SK-N-SH (cell line): ENCODE measurements at places on chromosomes 16 and 17. TPM values are rescaled to one million over a fixed set of nuclear protein-coding genes. Genes with fewer than 3 reads are reported as not detected.

The STX1B gene
- 21.2 and 23.0 TPM in 2 replicates for polyA plus RNA-seq

The UNC45B gene
- polyA plus RNA-seq: not detected in 2 replicates

The LRRC37A3 gene
- 10.4 and 10.9 TPM in 2 replicates for polyA plus RNA-seq

The CDH16 gene
- polyA plus RNA-seq: not detected in 2 replicates

The NPIPA8 gene
- polyA plus RNA-seq: 15.8 and 19.1 TPM in 2 replicates

The USP43 gene
- 0.05 and 0.07 TPM in 2 replicates for polyA plus RNA-seq

The DLX3 gene
- polyA plus RNA-seq: not detected in 2 replicates

The TPSG1 gene
- polyA plus RNA-seq: not detected in 2 replicates

The TAF15 gene
- polyA plus RNA-seq: 67.5 and 78.0 TPM in 2 replicates

DNA sequence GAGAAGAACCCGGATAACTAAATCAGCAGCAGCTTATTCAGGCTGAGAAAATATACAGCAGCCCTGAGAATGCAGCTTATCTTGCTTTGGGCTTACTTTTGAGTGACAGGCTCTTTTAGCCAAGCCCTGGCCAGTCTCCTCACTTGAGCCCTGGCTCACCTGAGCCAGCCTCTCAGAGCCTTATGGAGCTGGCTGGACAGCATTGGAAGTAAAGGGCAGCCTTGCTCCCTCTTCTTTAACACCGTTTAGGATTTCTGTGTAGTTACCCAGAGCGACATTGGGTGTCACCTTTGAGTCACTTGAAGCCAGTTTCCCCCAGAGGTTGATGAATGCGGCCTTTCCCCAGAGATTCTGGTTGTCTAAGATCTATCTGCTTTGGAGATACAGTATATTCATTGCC, 7.7 kb upstream of the NPIPB2 start:
- H3K27me3 ChIP-seq: no peaks in the 10 kb centered on the region
- H3K4me1 ChIP-seq: no peaks in the 10 kb centered on the region

DNA sequence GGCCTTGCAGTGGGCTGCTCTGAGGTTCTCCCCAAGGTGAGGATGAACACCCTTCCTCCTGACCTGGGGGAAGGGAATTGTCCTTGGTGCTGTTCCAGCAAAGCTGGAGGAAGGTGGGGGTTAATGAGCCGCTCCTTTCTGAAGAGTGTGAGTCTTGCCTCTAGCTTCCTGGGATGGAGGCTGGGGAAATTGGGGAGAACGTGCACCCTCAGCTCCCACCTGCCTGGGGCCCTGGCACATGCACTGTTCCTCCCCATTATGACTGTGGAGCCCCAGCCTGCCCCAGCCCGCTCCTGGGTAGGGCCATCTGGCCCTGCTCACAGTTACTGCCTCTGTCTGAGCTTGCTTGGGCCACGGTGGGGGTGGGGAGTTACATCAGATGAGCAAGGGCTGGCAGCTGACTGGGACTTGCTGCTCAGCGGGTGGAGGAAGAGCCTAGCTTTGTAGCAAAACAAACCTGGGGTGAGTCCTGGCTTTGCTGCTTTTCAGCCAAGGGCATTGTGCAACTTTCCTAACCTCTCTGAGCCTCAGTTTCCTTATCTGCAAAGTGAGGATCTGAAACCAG, 11.1 kb downstream of the TNS4 start:
- no peaks in the 10 kb centered on the region for H3K27me3 ChIP-seq
- H3K4me3 ChIP-seq: no peak overlapping the region
- no peak overlapping the region for H3K27ac ChIP-seq
- DNase-seq: peak; percentile 89

- H3K4me1 ChIP-seq: peaks cover 42% of the 10 kb centered on the region
- H3K27ac ChIP-seq: peak overlapping the region; percentile 99; the same call in 1 of the 2 replicates
- no peaks in the 10 kb centered on the region for H3K27me3 ChIP-seq
- no peak for DNase-seq
- H3K4me3 ChIP-seq: no peak overlapping the region; the same call in 1 of the 2 replicates
Observed at GRCh38 chr17:64498308-64499203, 1.7 kb upstream of the POLG2 start.

GRCh38 chr17:1125788-1126145, 54.0 kb downstream of the ABR start:
- H3K4me1 ChIP-seq: peaks cover 6% of the 10 kb centered on the region; the same call in 1 of the 2 replicates
- H3K27ac ChIP-seq: no peak overlapping the region
- H3K4me3 ChIP-seq: no peak overlapping the region
- H3K27me3 ChIP-seq: no peaks in the 10 kb centered on the region
- no peak for DNase-seq

DNA sequence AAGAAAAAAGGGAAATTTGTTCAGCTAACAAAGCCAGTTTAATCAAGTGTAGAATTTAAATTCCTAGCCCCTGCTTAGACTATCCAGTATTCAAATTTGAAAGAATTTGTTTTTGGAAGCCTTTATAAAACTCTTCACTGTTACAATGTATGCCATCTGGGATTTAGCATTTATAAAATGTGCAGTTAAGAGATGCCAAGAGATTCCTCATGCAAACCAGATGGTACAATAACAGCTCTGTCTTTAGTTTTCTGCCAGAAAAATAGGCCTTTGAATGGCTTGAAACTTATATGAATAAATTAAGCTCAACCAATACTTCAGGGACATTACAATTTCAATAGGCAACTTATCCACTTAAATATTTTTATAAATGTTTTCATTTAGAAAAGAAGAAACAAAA, 6.8 kb upstream of the ANKS4B start:
- H3K27me3 ChIP-seq: peaks cover 4% of the 10 kb centered on the region; the same call in 1 of the 2 replicates
- no peaks in the 10 kb centered on the region for H3K4me1 ChIP-seq
- no peak overlapping the region for H3K4me3 ChIP-seq
- DNase-seq: no peak

DNA sequence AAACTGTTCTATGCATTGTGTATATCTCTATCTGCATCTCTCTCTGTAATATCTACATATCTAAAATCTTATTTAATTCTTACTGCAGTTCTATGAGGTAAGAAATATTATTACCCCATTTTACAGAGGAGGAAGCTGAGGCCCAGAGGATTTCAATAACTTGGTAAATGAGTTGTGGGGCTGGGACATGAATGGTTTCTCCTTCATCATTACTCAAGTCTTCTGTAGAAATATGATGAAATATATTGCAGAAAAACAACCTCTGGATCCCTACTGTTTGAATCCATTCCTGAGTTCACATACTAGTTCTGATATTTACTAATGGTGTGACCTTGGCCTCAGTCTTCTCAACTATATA, 45.5 kb upstream of the NLK start:
- H3K36me3 ChIP-seq: no peaks in the 10 kb centered on the region
- H3K27ac ChIP-seq: no peak overlapping the region
- no peaks in the 10 kb centered on the region for H3K27me3 ChIP-seq
- no peak for DNase-seq
- H3K4me1 ChIP-seq: no peaks in the 10 kb centered on the region

- no peaks in the 10 kb centered on the region for H3K36me3 ChIP-seq
- H3K27me3 ChIP-seq: no peaks in the 10 kb centered on the region
- H3K4me3 ChIP-seq: no peak overlapping the region
Observed at GRCh38 chr16:12453832-12454231, 349.9 kb downstream of the CPPED1 start.

- no peak overlapping the region for H3K4me3 ChIP-seq
- no peaks in the 10 kb centered on the region for H3K27me3 ChIP-seq
- no peaks in the 10 kb centered on the region for H3K36me3 ChIP-seq
- DNase-seq: no peak
- peaks cover 7% of the 10 kb centered on the region; the same call in 1 of the 2 replicates for H3K4me1 ChIP-seq
- peak overlapping the region; percentile 4; the same call in 1 of the 2 replicates for H3K27ac ChIP-seq
Observed at GRCh38 chr16:69477546-69477945, 53.1 kb downstream of the CYB5B start.

- DNase-seq: peak; percentile 70
- no peaks in the 10 kb centered on the region for H3K4me1 ChIP-seq
- no peaks in the 10 kb centered on the region for H3K36me3 ChIP-seq
- H3K4me3 ChIP-seq: no peak overlapping the region
- H3K27me3 ChIP-seq: 0 out of 2 replicates have a peak, but pooled peaks cover 9% of the 10 kb centered on the region
Observed at GRCh38 chr17:80195671-80196529, 24.2 kb downstream of the SGSH start.

GRCh38 chr17:76544546-76545365, 4.9 kb downstream of the PRCD start:
- peak overlapping the region; percentile 99 for H3K27ac ChIP-seq
- H3K4me1 ChIP-seq: peaks cover 76% of the 10 kb centered on the region
- H3K36me3 ChIP-seq: no peaks in the 10 kb centered on the region
- H3K4me3 ChIP-seq: no peak overlapping the region

DNA sequence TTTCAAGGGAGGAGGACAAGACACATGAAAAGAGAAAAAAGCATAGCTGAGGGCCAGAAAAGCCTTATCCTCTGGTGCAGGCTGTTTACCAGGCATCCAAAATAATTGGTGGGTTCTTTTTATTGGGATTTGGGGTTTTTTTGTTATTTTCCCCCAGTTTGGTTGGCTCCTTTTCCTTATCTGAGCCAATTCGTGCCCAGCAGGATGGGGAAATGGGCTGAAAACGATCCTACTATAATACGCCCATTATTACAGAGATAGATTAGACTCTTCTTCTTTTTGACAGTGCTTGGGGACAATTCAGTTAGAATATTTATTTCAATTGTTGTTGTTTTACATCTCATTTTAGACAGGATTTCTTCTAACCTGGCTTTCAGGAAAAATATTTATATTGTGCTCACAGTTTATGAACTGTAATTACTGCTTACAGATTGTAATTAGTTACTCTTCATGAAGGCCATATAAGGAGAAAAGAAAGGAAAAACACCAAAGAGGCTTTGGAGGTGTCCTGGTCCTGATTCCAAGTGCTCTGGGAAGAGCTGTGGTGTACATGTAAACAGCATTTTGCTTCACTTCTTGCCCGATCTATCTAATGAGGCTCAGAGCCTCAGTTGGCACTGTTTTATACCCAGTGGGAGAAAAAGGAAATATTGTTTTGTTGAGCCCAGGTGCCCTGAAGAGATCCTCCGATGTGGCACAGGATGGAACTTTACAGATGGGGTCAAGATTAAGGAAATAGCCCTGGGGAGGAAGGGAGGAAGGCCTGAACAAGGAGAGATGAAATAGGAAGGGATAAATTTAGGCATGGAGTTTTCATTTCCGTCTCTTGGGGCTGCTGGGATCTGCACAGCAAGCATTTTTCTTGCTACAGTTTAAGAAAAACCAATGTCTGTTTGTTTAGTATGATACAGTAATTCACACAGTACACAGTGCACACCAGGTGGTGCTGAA, 611 bp upstream of the ANKRD40 start:
- peak overlapping the region; percentile 98 for H3K27ac ChIP-seq
- peak overlapping the region; percentile 65 for H3K4me3 ChIP-seq
- H3K4me1 ChIP-seq: peaks cover 15% of the 10 kb centered on the region
- peaks cover 19% of the 10 kb centered on the region for H3K36me3 ChIP-seq

DNA sequence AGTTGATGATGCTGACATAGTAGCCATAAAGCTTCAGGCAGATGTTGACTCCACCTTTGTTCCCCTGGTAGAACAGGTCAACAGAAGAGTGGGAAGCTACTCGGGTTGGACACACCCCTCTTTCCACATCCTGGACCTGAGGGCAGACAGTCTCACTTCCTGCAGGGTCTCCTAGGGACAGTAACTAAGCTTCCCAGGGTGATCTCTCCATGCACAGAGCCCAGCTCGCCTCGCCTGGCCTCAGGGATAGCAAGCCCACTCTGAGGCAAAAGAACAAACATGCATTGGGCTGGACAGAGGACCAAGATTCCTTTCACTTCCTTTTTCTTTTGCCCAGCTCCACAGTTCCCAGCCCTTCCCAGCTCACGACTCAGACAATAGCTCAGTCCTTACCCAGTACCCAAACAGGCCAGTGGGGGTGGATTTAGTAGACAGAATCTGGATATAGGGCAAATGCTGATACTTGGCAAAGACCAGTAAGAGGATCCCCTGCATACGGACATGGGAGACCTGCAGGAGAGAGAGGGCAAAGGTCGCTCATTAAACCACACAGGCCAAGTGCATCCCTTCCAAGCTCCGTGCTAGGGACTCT, 7.0 kb downstream of the INPP5K start:
- DNase-seq: no peak
- no peak overlapping the region for H3K4me3 ChIP-seq
- no peaks in the 10 kb centered on the region for H3K27me3 ChIP-seq

DNA sequence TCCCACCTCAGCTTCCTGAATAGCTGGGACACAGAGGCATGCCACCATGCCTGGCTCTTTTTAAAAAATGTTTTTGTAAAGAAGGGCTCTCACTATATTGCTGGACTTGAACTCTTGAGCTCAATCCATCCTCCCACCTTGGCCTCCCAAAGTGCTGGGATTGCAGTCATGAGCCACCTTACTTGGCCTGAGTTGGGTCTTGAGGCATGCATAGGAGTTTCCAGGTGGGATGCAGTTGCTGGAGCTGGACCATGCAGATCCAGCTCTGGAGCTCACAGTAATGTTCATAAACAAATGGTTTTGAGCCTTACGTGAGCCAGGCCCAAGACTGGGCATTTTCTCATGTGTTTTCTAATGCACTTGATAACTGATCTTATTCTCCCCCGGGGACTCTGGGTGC, 22.9 kb downstream of the RBFOX3 start:
- H3K27ac ChIP-seq: no peak overlapping the region
- no peaks in the 10 kb centered on the region for H3K36me3 ChIP-seq
- no peak for DNase-seq
- H3K4me1 ChIP-seq: no peaks in the 10 kb centered on the region

DNA sequence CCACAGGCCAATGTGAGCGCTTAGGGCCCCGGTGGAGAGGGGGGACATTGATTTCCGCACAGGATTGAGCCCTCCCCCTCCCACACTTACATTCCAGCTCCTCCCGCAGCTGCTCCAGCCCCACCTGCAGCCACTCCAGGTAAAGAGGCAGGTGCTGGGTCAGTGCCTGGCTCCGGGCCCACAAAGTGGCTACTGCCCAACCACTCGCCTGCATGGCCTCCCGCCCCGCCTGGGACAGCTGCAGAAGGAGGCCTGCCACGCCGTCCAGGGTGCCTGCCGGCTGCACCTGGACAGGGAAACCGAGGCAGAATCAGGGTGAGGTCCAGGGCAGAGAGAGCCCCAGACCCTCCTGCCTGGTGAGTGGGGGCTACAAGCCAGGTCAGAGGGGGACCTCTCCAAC, 46.3 kb downstream of the RMI2 start:
- H3K4me3 ChIP-seq: no peak overlapping the region
- H3K36me3 ChIP-seq: no peaks in the 10 kb centered on the region
- H3K27ac ChIP-seq: no peak overlapping the region
- H3K4me1 ChIP-seq: no peaks in the 10 kb centered on the region
- peak; percentile 45 for DNase-seq

- H3K27me3 ChIP-seq: peaks cover 15% of the 10 kb centered on the region; the same call in 1 of the 2 replicates
- H3K4me3 ChIP-seq: no peak overlapping the region
- H3K27ac ChIP-seq: no peak overlapping the region
- H3K36me3 ChIP-seq: no peaks in the 10 kb centered on the region
- H3K4me1 ChIP-seq: no peaks in the 10 kb centered on the region
Observed at GRCh38 chr17:6437466-6437865, 2.5 kb upstream of the AIPL1 start.

- no peak overlapping the region for H3K4me3 ChIP-seq
- H3K27me3 ChIP-seq: no peaks in the 10 kb centered on the region
- DNase-seq: peak; percentile 74
- no peak overlapping the region for H3K27ac ChIP-seq
Observed at GRCh38 chr17:45828582-45829133, 16.0 kb upstream of the SPPL2C start.

GRCh38 chr17:7841396-7841914, 7.4 kb downstream of the KDM6B start:
- H3K4me1 ChIP-seq: peaks cover 45% of the 10 kb centered on the region
- DNase-seq: peak; percentile 69
- peaks cover 26% of the 10 kb centered on the region for H3K36me3 ChIP-seq
- peak overlapping the region; percentile 66 for H3K4me3 ChIP-seq
- H3K27ac ChIP-seq: peak overlapping the region; percentile 100
- no peaks in the 10 kb centered on the region for H3K27me3 ChIP-seq

- no peaks in the 10 kb centered on the region for H3K27me3 ChIP-seq
- no peak for DNase-seq
- no peaks in the 10 kb centered on the region for H3K36me3 ChIP-seq
- H3K4me3 ChIP-seq: no peak overlapping the region
- H3K4me1 ChIP-seq: no peaks in the 10 kb centered on the region
Observed at GRCh38 chr17:73941919-73942530, 261.5 kb upstream of the RPL38 start.
